ENCODE measurements at places on chromosomes 2 and 18.

DNA sequence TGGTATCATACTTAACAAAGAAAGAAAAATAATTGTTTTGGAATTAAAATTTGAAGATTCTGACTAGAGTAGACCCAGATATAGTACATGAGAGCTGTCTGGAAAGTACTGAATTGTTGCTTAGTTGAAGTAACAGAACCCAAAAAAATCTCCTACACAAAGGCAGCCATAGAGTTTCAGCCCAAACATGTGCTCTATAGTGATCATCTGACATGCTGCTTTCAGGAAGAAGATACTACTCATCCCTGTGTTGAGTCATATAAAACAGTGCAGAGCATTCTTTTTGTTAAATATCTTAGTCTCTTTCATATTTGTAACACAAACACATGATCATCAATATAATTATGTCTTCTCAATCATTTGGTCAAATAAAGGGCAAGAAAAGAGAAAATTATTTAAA is 84.8 kb upstream of the PTPRM start:
- no peak for DNase-seq

GRCh38 chr2:17386771-17387170 is 131.5 kb downstream of the RAD51AP2 start:
- DNase-seq, result no peak

- no peak for DNase-seq
These were observed 368.2 kb downstream of the IRS1 start for GRCh38 chr2:226431288-226431948.

- DNase-seq, result no peak
These were observed 367.8 kb upstream of the HS6ST1 start for GRCh38 chr2:128686497-128686859.

- DNase-seq, result no peak
These were observed 857 bp downstream of the RESP18 start for GRCh38 chr2:219331560-219332213.

GRCh38 chr18:24267878-24268277 is 129.0 kb downstream of the CABYR start:
- no peak for DNase-seq

DNA sequence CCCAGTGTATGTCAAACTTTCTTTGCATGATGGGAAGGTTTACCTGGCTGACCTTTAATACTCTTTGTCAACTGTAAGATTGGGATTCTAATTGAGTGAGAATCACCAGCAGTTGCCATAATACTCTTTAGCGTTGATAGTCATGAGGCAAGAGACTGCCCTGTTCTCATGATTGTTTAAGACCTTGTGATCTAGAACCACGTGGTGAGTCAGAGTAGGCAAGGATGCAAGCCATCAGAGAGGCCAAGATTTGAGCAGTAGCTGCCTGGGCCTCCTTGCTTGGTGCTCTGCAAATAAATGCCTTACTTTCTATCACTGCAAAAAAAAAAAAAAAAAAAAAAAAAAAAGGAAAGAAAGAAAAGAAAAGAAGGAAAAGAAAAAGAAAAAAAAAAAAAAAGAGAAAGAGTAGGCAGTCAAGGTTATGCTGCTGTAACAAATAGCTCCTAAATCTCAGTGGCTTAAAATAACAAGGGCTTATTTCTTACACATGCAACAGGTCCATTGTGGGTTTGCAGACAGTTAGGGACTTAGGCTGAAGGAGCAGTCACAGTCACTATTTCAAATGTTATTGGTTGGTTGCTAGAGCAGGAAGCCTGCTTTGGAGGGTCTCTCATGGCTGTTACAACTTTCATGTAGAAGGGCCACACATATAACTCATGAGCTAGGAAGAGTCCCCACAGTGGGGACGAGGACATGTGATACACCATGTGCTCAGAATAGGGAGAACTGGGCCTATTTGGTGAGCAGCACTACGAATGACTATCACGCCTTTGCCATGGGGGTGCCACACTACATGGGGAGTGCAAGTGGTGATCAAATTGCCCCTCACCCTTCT is 21.7 kb downstream of the IL1R2 start:
- no peak for DNase-seq

Measured in H4 (cell line).